Activated CD4-positive, alpha-beta T cell treated with anti-CD3 and anti-CD28 coated beads for 36 hours (primary cell): ENCODE measurements at places on chromosomes 6 and 20. TPM values are rescaled to one million over a fixed set of nuclear protein-coding genes. Genes with fewer than 3 reads are reported as not detected.

- DNase-seq = no peak
Observed at GRCh38 chr20:53901064-53901463, 169.3 kb downstream of the BCAS1 start.

NRSN1 gene
- total RNA-seq = not detected

- DNase-seq = no peak
Observed at GRCh38 chr6:105808571-105808970, 277.6 kb upstream of the PRDM1 start.

SAMD3 gene
- total RNA-seq = 1.8 TPM

DNA sequence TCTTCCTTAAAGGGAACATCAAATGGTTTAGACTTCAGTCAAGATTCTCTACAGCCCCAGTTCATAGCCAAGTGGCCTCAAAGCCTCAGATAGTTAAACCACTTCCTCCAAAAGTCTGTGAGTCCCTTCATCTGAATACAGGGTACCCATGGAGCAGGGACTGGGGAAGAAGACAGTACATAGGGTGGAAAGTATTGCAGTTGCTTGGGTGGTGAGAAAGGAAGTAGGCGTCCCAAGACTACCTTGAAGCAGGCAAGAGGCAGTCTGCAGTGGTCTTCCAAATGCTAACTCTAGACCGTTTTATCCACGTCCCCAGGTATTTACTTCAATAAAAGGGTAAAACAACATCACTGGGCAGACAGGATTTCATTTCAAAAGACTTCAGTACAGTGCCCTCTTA, 2.0 kb downstream of the FYN start:
- peak; percentile 50 for DNase-seq

C6orf141 gene
- 1.1 TPM for total RNA-seq

C4A gene
- total RNA-seq = 3.9 TPM

GRCh38 chr6:21333715-21334114, 259.8 kb upstream of the SOX4 start:
- no peak for DNase-seq

- no peak for DNase-seq
Observed at GRCh38 chr6:43278524-43279078, 19.5 kb upstream of the SLC22A7 start.

- no peak for DNase-seq
Observed at GRCh38 chr6:100833972-100834574, 47.1 kb downstream of the ASCC3 start.
